H9 (cell line): ENCODE measurements at places on chromosomes 11 and 22. TPM values are rescaled to one million over a fixed set of nuclear protein-coding genes. Genes with fewer than 3 reads are reported as not detected.

ADAMTS8 gene
- total RNA-seq, result 4.9 and 5.0 TPM in 2 replicates

FIBIN gene
- not detected in 2 replicates for total RNA-seq

MSANTD2 gene
- total RNA-seq, result 14.5 and 18.1 TPM in 2 replicates

PHETA2 gene
- 2.6 and 3.2 TPM in 2 replicates for total RNA-seq

FDXACB1 gene
- total RNA-seq, result 2.8 and 3.2 TPM in 2 replicates

RTN3 gene
- total RNA-seq, result 173 TPM in 2 replicates

B4GALNT4 gene
- 101 and 105 TPM in 2 replicates for total RNA-seq

DDI1 gene
- not detected in 2 replicates for total RNA-seq

ROBO3 gene
- total RNA-seq, result 11.8 and 12.6 TPM in 2 replicates

CRKL gene
- total RNA-seq, result 105 and 106 TPM in 2 replicates

OR52E8 gene
- not detected in 2 replicates for total RNA-seq

ABCC8 gene
- total RNA-seq, result 2.4 and 3.2 TPM in 2 replicates

MMP13 gene
- total RNA-seq, result not detected in 2 replicates

MIAT gene
- total RNA-seq, result 77.0 and 85.6 TPM in 2 replicates

AGBL2 gene
- 3.0 and 4.3 TPM in 2 replicates for total RNA-seq

CASP1 gene
- total RNA-seq, result not detected in 2 replicates

SLC22A25 gene
- not detected in 2 replicates for total RNA-seq

WNT7B gene
- total RNA-seq, result 0.09 and 0.31 TPM in 2 replicates

OTOG gene
- 0.35 and 0.86 TPM in 2 replicates for total RNA-seq

BATF2 gene
- 0.72 and 1.0 TPM in 2 replicates for total RNA-seq

CDC42BPG gene
- 24.2 and 24.9 TPM in 2 replicates for total RNA-seq

MMP12 gene
- not detected in 2 replicates for total RNA-seq

RFPL3 gene
- total RNA-seq, result not detected in 2 replicates

HORMAD2 gene
- not detected in 2 replicates for total RNA-seq

PAMR1 gene
- total RNA-seq, result 2.4 and 2.9 TPM in 2 replicates

ANKK1 gene
- 0.11 and 0.20 TPM in 2 replicates for total RNA-seq

UPK3A gene
- not detected in 2 replicates for total RNA-seq

CLDN5 gene
- 0.26 and 0.44 TPM in 2 replicates for total RNA-seq

CHADL gene
- total RNA-seq, result 1.3 and 1.6 TPM in 2 replicates

EIF3M gene
- 365 TPM in 2 replicates for total RNA-seq

SPTBN2 gene
- total RNA-seq, result 80.4 and 84.8 TPM in 2 replicates

CTSF gene
- 0.48 and 0.98 TPM in 2 replicates for total RNA-seq

PUS3 gene
- total RNA-seq, result 20.0 and 26.9 TPM in 2 replicates

APOBEC3G gene
- total RNA-seq, result 1.6 and 2.4 TPM in 2 replicates

ADORA2A gene
- 3.5 and 3.9 TPM in 2 replicates for total RNA-seq

PGR gene
- total RNA-seq, result 0.02 and 0.07 TPM in 2 replicates

FGF3 gene
- not detected in 2 replicates for total RNA-seq

ANAPC15 gene
- 72.6 and 79.3 TPM in 2 replicates for total RNA-seq

OTUB1 gene
- 114 TPM in 2 replicates for total RNA-seq

FJX1 gene
- total RNA-seq, result 11.5 and 14.4 TPM in 2 replicates

NCR3LG1 gene
- total RNA-seq, result 0.94 and 1.4 TPM in 2 replicates

RELT gene
- 10.2 TPM in 2 replicates for total RNA-seq

TRIM6 gene
- 14.1 and 17.9 TPM in 2 replicates for total RNA-seq

CCDC73 gene
- total RNA-seq, result 0.04 TPM in 1 of 2 replicates, not detected in the other

PRR33 gene
- not detected in 2 replicates for total RNA-seq

MPZL2 gene
- 0.26 and 0.55 TPM in 2 replicates for total RNA-seq

ANO5 gene
- total RNA-seq, result 3.4 and 3.7 TPM in 2 replicates

SPINDOC gene
- 121 TPM in 2 replicates for total RNA-seq

ME3 gene
- 2.2 and 2.8 TPM in 2 replicates for total RNA-seq

TNNI2 gene
- not detected in 2 replicates for total RNA-seq
